ENCODE measurements at places on chromosomes 2 and 18.

- DNase-seq = no peak
These were observed 132.1 kb upstream of the DLGAP1 start for GRCh38 chr18:4587204-4587603.

GRCh38 chr18:43876286-43876685 is 599.0 kb upstream of the SYT4 start:
- DNase-seq = no peak

DNA sequence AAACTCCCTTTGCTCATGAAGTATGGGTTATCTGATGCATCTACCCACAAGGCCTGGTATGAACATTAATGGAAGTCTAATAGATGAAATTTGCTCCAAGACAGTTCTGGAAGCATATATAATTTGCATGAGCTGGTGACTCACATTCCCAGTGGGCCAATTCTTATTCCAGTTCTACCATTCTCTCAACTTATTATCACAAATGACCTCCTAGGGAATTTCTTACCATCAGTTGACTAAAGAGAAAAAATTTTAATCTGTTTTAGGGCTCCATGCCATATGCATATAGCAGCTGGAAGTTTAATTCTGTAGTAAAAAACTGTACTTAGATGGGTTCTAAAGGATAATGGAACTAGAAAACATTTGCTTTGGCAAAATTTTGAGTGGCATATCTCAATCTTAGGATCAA is 165.2 kb upstream of the COL3A1 start:
- DNase-seq = no peak

GRCh38 chr2:105834931-105835330 is 90.2 kb downstream of the NCK2 start:
- DNase-seq = no peak

DNA sequence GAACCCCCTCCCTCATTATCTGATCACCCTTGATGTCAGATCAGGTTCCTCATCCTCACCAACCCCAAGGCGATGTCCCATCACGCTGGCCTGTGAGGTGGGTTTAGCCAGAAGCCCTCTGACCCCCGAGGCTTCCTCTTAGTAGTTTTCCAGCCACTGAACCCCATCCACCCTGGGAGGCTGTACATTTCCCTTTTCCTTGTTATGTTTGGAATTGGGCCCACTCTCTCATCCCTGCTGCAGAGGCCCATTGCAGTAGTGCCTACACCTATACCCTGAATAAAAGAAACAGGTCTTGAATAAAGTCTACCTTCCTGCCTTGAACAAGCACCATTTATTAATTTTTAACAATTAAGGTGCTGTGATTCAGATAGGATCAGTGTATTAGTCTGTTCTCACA is 80.1 kb downstream of the NCAPH start:
- DNase-seq = no peak

DNA sequence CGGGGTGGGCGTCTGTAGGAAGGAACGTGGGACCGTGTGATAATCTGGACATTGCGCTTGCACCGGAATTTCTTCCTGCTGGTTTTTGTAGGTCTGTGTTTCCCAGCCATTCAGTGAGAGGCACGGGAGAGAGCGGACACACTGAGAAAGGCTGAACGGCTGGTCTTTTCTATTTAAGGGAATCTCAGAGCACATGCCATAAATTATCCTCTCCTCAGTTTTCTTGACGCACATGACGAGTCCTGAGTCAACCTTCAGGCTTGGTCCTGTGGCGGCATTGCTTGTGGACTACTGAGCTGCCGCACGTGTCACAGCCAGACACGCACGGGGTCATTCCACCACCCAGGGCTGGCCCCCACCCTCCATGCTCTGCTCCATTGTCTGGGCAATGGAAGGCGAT is 519.3 kb upstream of the ID2 start:
- DNase-seq = no peak

- DNase-seq = no peak
These were observed 25.2 kb downstream of the SPRED2 start for GRCh38 chr2:65407240-65407639.

DNA sequence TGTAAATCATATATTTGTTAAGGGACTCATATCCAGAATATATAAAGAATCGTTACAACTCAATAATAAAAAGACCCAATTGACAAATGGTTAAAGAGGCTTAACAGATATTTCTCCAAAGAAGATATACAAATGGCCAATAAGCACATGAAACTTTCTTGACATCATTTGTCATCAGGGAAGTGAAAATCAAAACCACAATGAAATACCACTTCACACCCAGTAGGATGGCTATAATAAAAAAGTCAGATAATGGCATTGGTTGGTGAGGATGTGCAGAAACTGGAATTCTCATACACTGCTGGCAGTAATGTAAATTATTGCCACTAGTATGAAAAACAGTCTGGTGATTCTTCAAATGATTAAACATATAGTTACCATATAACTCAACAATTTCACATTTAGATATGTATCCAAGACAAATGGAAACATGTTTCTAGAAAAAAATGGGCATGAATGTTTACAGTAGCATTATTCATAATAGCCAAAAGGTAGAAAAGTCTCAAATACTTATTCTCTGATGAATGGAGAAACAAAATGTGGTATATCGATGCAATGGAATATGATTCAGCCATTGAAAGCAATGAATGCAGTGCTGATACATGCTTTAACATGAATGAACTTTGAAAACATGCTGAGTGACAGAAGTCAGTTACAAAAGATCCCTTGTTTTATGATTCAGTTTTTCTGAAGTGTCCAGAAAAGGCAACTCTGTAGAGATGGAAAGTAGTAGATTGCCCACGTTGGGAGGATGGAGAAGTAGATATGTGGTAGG is 304.6 kb upstream of the ZEB2 start:
- DNase-seq = no peak

Data from stimulated activated CD4-positive, alpha-beta T cell treated with anti-CD3 and anti-CD28 coated beads, TNF-alpha, amount 100 ng/mL, for 1 hour (primary cell).